AG04449 (cell line): ENCODE measurements at places on chromosomes 1 and 21.

- DNase-seq, result no peak
Observed at GRCh38 chr1:89605692-89606091, 27.2 kb upstream of the LRRC8C start.

DNA sequence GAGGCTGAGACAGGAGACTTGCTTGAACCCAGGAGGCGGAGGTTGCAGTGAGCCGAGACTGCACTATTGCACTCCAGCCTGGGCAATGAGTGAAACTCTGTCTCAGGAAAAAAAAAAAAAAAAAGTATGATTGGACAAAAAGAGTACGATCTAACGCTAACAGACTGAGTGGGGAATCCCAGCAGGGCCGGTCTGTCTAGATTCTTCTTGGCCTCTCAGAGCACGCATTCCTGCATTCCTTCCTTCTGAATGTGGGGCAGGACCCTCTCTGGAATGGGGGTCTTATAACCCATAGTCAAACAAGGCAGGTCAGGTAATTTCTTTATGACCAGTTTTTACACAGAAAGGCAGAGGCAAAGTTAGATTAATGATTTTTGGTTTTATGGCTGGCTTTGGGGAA is 92.0 kb upstream of the PPM1J start:
- DNase-seq, result no peak

DNA sequence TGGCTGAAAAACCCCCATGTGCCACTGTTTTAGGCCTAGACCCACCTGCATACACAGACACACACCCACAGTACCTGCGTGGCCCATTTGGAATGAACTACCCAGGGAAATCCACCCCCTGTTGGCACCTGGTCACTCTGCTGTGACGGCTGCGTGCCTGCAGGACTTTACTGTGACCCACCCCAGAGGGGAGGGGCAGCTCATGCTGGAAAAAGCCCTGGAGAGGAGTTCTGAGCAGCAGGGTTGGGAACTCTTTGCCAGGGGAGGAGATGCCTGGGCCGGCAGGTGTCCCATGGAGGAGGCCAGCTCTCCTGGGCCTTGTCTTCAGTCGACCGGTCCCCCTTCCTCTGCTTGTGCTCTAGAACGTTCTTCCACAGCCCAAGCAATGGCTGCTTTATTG is 87.3 kb upstream of the CSF3R start:
- DNase-seq, result no peak

DNA sequence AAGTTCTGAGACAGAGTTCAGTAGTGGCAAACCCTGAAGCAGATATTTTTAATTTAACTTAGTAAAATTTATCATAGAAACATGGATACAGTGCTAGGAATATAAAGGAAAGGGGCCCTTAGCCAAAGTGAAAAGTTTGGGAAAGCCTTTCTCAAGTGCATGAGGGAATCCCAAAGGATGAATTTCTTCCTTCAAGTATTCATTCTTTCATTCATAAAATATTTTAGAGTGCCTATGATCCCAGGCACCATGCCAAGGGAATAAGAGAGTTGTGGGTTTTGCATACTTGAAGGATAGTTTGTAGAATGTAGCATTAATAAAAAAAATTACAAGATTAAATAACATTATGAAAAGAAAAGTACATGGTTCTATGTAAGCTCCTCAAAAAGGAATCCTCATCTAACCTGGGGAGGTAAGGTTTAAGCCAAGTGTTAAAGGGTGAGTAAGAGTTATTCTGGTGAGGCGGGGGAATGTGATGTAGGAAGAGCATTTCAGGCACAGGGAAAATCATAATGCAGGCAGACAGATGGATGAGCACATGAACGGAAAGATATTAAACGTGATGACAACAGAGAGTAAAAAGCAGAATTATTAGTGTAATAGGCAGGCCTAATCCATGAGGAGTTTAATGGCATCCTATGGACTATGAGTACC is 40.4 kb upstream of the NTNG1 start:
- DNase-seq, result peak; percentile 17

DNA sequence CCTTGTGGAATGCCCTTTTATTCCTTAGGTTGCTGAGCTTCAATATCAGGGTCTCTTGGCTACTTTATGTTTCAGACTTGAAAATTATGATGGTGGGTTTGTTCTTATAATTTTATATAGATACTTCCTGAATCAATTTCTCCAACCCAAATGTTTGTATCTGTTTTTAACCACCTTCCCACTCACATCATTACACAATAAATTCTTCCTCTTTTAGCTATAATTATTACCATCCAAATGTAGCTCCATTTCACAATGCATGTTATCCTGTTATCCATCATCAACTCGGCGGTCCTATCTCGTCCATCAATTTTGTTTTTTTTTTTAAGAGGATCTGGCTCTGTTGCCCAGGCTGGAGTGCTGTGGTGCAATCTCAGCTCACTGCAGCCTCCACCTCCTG is 357.6 kb upstream of the ZP4 start:
- no peak for DNase-seq

GRCh38 chr1:26471498-26472319 is 531 bp upstream of the HMGN2 start:
- DNase-seq, result no peak

GRCh38 chr1:201666102-201666501 is 127.2 kb downstream of the NAV1 start:
- no peak for DNase-seq

- no peak for DNase-seq
Observed at GRCh38 chr1:84889437-84889836, 3.6 kb downstream of the LPAR3 start.

DNA sequence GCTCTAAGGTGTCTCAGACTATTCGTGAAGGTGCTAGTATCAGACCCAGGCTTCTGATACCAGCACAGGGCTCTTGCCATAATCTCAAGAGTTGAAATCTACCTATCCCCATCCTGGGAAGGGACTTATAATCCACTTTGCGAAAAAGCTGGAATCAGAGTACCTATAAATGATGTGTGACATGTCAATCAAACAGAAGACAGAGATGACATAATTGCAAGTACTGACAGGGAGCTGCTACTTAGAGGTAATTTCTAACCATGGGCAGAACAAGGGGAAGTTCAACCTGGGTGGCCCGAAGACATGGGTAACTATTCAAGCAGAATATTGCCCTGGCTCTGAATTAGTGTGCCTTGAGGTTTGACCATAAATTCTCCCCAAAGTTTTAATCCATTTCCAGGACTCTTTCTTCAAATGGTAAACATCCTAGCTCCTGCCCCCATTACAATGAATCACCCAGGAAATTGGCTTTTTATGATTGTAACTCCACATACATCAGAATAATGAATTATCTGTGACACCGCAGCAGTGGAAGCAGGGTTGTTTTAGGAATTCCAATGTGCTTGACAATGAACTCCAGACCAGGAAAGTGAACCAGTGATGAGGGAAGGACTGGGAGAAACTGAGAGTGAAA is 37.2 kb downstream of the KANK4 start:
- DNase-seq, result no peak

DNA sequence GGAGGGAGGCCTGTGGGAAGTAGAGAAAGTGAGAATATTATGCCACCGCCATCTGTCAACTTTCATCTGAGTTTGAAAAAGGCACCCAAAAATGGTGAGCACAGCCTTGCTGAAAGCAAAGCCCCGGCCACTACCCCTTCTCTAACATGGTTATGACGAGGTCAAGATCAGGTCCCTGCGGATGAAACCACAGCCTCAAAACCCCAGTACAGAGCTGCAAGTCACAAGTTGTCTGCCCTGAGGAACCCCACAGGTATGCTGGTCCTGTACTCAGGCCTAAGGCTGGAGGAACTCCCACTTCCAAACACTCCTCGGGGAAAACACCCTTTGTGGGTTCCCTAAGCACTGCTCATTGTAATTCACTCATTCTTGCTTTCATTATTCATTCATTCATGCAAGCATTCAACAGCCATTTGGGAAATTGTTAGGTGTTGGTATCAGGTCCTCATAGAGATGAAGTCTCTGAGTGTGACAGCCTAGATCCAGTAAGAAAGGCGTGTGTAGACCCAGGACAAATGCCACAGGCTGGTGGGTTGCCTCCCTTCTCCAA is 216.6 kb upstream of the EDN2 start:
- no peak for DNase-seq

DNA sequence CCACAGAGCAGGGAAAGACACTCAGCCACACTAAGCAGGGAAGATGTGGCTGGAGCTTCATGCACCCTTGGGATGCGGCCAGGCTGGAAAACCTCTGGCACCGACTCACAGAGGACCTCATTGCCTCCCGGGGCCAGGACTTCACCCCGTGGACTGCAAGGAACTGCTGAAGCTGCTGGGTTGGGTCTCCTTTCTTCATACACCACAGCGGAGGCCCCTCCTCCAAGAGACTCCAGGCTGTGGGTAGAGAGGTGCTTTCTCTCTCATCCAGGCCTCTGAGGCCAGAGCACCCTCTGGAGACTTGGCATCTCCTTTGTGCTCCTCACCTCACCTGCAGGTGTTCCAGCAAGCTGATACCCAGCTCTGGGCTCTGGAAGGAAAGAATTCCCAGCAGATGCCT is 76.0 kb upstream of the EDN2 start:
- DNase-seq, result no peak

- DNase-seq, result no peak
Observed at GRCh38 chr1:84855168-84855567, 37.8 kb downstream of the LPAR3 start.

DNA sequence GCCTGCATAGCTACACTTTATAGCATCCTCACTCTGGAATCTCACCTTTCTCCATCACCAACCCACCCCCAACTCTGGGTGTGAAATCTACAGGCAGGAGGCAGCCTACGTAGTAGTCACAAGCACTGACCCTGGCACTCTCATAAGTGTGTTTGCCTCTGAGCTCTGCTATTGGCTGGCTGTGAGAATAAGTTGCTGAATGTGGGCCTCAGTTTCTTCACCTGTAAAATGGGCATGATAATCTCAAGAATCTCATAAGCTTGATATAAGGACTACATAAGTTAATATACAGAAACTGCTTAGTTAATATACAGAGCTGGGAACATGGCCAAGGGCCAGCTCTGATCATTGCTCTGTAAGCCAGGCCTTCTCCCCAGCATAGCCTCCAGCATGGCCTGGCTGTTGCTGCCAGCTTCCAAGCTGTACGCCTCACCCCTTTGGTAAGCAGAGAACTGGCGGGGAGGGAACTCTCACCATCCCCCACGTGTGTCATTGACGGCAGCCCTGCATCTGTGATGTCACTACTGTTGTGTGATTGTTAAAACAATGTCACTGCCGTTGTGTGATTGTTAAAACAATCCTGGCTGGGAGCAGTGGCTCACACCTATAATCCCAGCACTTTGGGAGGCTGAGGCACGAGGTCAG is 53.3 kb downstream of the SYF2 start:
- DNase-seq, result no peak

DNA sequence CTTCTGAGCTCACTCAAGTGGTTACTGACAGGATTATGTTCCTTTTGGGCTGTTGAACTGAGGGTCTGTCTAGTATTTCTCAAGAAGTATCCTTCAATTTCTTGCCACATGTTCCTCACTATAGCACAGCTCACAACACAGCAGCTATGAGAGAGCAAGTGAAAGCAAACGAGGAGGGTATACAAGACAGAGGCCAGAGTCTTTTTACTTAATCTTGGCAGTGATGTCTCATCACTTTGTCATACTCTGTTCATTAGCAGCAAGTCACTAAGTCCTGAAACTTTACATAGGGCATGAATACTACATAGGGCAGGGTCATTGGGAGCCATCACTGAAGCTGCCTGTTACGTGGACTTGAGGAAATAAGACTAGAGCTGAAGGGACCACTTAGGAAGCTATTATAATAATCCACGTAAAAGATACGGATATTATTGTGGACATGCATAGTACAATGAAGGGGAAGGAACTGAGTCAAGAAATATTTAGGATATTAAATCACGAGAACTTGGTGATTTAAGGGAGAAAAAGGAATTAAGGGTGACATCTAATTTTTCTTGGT is 63.7 kb downstream of the SLC30A7 start:
- no peak for DNase-seq

- DNase-seq, result no peak
Observed at GRCh38 chr1:224383218-224383617, 26.5 kb downstream of the CNIH4 start.
